ENCODE measurements at places on chromosomes 7 and 10. TPM values are rescaled to one million over a fixed set of nuclear protein-coding genes. Genes with fewer than 3 reads are reported as not detected.

The ZNF488 gene
- total RNA-seq: not detected

The DCLRE1A gene
- total RNA-seq: 14.4 TPM

The NUP42 gene
- total RNA-seq: 60.9 TPM

The LLCFC1 gene
- not detected for total RNA-seq

The TLX1 gene
- total RNA-seq: not detected

The SVOPL gene
- total RNA-seq: not detected

The NEUROD6 gene
- not detected for total RNA-seq

The HOXA3 gene
- total RNA-seq: not detected

The ZNF485 gene
- 7.1 TPM for total RNA-seq

The IFIT1B gene
- total RNA-seq: not detected

The C10orf105 gene
- total RNA-seq: 0.33 TPM

The ITIH2 gene
- not detected for total RNA-seq

The SFRP5 gene
- total RNA-seq: not detected

The SAMD8 gene
- total RNA-seq: 17.7 TPM

The NDUFB8 gene
- total RNA-seq: 323 TPM

The FGL2 gene
- 1.7 TPM for total RNA-seq

The SBDS gene
- total RNA-seq: 68.6 TPM

The BHLHA15 gene
- total RNA-seq: 0.72 TPM

The EXOSC1 gene
- 59.8 TPM for total RNA-seq

The MYOZ1 gene
- total RNA-seq: not detected

The SLC26A3 gene
- total RNA-seq: not detected

The FRG2B gene
- total RNA-seq: not detected

The SEMA4G gene
- 1.4 TPM for total RNA-seq

The CCL26 gene
- total RNA-seq: not detected

The GIMAP5 gene
- 44.4 TPM for total RNA-seq

The DGKI gene
- 21.4 TPM for total RNA-seq

The VTI1A gene
- total RNA-seq: 38.4 TPM

Measured in activated CD4-positive, alpha-beta T cell treated with anti-CD3 and anti-CD28 coated beads, Interleukin-2, amount 10 ng/mL, durations not matched to agents 24 days and 14 days (primary cell).